ENCODE measurements at places on chromosomes 7 and 10. TPM values are rescaled to one million over a fixed set of nuclear protein-coding genes. Genes with fewer than 3 reads are reported as not detected.

DNA sequence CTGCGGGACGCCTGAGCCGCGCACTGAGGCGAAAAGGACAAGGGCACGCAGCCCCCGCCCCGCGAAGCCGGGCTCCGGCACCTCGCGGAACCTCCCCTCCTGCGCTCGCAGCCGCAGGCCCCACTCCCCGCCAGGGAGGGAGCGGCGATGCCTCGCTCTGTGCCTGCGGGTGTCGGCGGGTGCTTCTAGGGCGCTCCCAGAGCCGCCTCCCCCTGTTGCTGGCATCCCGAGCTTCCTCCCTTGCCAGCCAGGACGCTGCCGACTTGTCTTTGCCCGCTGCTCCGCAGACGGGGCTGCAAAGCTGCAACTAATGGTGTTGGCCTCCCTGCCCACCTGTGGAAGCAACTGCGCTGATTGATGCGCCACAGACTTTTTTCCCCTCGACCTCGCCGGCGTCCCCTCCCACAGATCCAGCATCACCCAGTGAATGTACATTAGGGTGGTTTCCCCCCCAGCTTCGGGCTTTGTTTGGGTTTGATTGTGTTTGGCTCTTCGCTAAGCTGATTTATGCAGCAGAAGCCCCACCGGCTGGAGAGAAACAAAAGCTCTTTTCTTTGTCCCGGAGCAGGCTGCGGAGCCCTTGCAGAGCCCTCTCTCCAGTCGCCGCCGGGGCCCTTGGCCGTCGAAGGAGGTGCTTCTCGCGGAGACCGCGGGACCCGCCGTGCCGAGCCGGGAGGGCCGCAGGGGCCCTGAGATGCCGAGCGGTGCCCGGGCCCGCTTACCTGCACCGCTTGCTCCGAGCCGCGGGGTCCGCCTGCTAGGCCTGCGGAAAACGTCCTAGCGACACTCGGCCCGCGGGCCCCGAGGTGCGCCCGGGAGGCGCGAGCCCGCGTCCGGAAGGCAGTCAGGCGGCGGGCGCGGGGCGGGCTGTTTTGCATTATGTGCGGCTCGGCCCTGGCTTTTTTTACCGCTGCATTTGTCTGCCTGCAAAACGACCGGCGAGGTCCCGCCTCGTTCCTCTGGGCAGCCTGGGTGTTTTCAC is 519 bp downstream of the ITGB8 start:
- peak; percentile 74 for DNase-seq

- peak; percentile 74 for DNase-seq
These were observed 1.4 kb downstream of the KBTBD2 start for GRCh38 chr7:32890010-32890792.

GRCh38 chr7:11217848-11218565 is 244.3 kb downstream of the PHF14 start:
- DNase-seq: no peak

Gene SDK1
- total RNA-seq: 0.08 TPM

- no peak for DNase-seq
These were observed 15.2 kb downstream of the PIK3AP1 start for GRCh38 chr10:96705134-96705533.

DNA sequence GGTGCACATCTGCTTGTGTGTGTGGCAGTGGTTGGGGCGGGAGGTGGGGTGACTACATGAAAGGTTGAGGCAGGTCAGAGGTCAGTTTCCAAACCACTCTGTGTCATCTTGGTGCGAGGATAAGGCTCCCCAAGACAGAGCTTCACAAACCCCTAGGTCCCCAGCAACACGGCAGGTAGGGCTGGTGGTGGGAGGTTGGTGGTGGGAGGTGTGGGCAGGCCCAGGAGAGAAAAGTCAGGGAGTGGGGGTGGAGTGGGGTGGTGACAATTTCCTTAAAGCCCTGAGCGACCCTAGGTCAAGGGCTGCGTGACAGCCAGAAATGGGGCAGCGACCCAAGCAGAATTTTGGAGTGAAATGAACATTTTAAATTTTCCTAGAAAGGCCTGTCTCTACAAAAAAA is 1.6 kb upstream of the STRA8 start:
- DNase-seq: no peak

DNA sequence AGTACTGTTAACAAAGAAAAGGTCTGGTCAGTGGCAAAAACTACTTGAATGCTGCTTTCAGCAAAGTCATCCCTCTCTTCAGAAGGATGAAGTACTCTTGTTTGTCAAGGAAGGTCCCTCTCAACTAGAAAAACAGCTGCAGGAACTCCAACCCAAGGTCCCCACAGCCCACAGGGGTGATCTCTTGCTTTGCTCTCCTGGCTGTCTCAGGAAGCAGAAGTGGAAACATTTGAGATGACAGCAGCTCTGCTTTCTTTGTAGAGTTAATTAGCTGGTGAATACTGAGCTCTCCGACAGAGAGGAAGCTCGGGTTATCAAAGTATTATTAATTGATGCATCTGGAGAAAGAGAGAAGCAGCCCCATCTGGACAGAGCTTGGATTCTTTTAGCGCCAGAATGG is 25.4 kb upstream of the LRGUK start:
- no peak for DNase-seq

DNA sequence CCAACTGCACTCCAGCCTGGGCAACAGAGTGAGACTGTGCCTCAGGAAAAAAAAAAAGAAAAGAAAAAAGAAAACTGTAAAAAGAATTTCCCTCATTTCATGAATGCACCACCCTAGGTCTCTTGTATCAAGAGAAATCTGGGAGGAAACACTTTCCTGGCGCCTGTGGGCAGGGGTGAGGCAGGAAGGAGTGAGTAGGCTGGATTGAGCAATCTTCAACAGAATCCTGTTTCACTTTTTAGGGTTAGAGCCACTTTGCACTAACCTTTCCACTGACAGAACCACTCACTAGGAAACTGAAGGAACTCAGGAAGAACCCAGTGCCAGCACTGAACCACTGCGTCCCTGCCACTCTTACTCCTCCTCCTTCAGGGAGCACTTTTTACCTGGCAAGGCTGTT is 282.1 kb downstream of the CCDC3 start:
- no peak for DNase-seq

Gene PTF1A
- total RNA-seq: not detected

GRCh38 chr10:74008212-74008731 is 10.4 kb downstream of the VCL start:
- DNase-seq: no peak

Gene ADAM8
- 0.64 TPM for total RNA-seq

GRCh38 chr10:121285406-121286196 is 312.6 kb downstream of the FGFR2 start:
- no peak for DNase-seq

Gene MKI67
- 21.6 TPM for total RNA-seq

Gene SORBS1
- total RNA-seq: 37.0 TPM

GRCh38 chr10:78634835-78635234 is 433.9 kb upstream of the ZMIZ1 start:
- DNase-seq: peak; percentile 6

DNA sequence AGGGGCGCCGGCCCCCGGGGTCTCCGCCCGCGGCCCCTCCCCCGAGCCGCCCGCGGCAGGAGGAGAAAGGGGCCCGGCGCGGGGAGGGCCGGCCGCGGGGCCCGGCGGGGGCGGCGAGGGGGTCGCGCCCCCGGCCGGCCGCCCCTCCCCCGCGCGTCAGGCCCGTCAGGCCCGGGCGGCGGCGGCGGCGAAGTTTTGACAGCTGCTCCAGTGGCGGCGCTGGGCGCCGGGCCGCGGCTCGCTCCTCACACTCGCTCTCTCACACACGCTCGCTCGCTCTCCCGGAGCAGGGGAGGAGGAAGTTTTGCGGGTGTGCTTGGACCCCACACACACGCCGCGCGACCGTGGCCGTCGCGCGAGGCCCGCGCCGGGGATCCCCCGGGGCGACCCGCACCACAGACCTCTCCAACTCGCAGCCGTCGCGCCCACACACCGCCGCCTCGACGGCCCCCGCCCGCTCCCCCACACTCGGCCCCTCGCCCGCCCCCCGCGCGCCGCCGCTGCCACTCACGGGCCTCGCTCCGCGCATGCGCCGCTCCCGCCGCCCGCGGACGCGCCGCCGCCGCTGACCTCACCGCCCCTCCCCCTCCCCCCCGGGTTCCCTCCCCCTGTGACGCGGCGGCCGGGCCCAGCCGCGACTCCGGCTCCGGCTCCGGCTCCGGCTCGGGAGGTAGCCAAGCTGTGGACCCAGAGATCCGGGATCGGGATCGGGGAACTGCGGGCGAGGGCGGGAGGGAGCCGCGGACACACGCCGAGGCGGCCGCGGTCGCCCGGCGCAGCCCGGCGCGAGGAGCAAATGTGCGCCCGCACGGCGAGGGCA is 518 bp upstream of the KMT2C start:
- peak; percentile 94 for DNase-seq

DNA sequence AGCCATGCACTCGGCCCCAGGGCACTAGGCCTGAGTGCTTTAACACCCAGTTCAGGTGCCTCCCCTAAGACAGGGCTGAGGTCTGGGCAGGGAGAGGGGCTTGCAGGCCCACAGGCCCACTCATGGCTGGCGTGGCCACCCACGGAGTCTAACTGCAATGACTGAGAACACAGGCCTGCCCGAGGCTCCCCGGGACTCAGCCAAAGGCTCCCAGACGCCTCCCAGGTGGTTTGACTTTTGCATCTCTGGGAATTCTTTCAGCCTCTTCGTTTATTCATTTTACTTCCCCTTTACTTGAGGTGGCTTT is 37.3 kb downstream of the PTPRN2 start:
- no peak for DNase-seq

GRCh38 chr7:143429770-143430698 is 13.2 kb upstream of the TAS2R60 start:
- DNase-seq: no peak

DNA sequence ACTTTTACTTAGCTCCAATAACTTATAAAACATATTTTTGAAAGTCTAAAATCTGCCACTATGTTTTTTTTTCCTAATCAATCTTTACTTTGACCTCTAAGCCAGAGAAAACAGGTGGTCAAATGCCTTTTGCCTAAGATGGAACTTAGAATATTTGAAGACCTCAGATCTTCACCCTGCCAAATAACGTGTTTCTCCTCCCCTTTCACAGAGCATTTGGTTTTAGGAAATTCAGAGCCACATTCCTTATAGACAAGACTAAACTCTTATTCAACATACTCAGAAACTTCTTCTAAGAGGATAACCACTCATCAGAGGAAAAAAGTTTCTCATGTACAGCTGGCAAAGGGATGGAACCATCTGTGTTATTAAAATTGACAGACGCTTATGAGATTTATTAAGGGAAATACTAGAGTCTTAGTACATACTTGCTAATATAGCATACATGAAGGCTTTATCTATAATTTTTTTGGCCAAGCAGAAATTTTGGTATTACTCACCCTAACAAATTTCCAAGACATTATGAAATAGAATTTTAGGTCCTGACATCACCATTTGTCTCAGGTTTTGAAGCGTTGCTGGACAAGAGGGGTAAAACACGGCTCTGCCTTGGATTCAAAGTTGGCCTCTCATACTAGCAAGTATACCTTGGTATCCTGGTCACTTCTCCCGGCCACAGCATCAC is 2.6 kb upstream of the EGFR start:
- DNase-seq: no peak

DNA sequence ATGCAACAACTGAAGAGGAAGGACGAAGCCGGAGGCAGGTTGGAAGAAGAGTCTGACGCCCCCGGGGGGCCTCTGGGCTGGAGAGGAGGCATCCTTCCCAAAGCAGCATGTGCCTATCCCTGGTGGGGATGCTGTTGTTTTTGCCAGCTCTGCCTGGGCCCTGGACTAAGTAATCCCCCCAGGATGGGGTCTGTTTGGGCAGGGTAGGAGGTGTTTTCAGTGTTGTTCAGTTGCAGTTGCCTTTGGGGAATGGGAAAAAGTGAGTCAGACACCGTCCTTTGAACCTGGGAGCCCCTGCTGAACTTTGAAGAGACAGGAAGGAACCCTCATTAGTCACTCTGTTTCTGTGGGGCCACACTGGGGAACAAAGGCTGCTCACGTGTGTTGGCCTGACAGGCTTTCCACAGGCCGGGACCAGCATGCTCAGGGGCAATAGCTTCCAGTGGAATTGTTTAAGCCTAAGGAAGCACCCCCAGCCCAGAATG is 35.2 kb upstream of the GDF10 start:
- no peak for DNase-seq

- no peak for DNase-seq
These were observed 81.8 kb downstream of the SPAG6 start for GRCh38 chr10:22427101-22427500.

Gene PRLHR
- not detected for total RNA-seq

Gene NPSR1
- not detected for total RNA-seq

Gene GRID1
- total RNA-seq: 0.64 TPM

Gene MIOS
- total RNA-seq: 49.2 TPM

DNA sequence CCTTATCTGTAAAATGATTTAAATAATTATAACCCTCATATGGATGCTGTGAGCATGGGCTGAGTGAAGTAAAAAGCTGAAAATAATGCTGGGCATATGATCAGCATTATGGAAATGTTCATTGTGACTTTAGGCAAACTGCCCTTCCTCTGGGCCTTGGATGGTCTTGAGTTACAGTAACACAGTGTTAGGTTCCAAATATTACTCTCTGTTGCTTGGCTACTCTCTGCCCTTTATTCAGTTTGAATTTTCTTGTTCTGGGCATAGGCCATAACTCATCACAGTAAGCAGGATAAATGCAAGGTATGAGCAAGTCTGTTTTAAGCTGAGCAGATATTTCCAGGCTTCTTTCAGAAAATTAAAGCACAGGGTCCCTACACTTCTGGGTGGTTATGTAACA is 868.0 kb downstream of the KCNMA1 start:
- no peak for DNase-seq

DNA sequence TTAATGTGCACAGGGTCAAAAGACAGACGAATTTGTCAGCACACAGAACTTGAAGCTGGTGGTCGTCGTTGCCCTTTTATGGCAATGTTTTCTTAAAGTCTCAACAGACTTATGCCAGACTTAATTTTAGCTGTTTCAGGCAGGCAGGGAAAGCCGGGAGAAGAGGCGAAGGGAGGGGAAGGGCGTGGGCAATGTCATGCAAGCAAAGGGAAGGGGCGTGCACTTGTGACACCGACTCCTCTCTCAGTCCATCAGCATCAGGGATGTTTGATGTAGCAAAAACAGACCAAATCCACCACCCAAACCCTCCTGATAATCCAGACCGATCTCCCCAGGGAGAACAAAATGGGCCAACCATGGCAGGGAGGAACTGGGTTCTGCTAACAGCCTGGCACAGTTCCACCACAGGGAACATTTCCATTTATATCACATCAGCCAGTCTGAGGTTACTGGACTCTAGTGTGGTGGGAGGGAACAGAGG is 118.1 kb upstream of the RHEB start:
- DNase-seq: no peak

DNA sequence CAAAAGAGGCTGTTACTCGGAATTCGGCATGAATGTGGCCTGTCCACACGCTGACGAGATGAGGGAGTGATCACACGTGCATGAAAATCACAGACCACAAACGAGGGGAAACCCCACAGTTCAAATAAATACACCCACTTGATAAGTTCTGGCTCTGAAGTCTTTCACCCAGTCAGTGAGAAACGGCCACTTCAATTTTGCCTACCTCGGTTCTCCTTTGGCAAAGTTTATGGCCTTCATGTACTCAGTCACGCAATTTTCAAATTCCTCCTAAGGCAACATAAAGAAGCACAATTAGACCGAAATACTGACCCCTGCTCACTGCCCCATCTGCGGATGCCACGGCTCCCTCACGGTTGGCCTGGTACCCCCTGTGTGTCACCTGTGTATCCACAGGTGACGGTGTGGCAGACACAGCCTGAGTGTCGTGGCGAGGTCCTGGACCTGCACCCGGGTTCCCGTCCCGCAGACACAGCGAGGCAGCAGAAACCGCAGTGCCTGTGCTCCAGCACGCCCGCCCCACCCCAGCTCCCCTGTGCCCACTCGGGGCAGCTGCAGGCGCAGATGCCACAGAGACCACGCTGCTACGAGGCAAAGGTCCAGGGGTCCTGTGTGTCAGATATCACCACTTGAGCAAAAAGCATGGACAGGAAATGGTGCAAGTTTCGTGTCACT is 1.4 kb downstream of the CFAP46 start:
- no peak for DNase-seq

- DNase-seq: no peak
These were observed 55.5 kb downstream of the SLC16A12 start for GRCh38 chr10:89479771-89480446.

All from SK-MEL-5 (cell line).